NCI-H2081 (cell line): ENCODE measurements at places on chromosomes 5 and 9.
A peak's percentile ranks its signal among the peaks of the same experiment; 100 is the strongest.

- DNase-seq: no peak
Observed at GRCh38 chr5:135628771-135629563, 50.2 kb upstream of the CXCL14 start.

GRCh38 chr5:84885485-84886258, 501.0 kb upstream of the EDIL3 start:
- no peak for DNase-seq

GRCh38 chr5:87079219-87079618, 188.5 kb upstream of the RASA1 start:
- no peak for DNase-seq

DNA sequence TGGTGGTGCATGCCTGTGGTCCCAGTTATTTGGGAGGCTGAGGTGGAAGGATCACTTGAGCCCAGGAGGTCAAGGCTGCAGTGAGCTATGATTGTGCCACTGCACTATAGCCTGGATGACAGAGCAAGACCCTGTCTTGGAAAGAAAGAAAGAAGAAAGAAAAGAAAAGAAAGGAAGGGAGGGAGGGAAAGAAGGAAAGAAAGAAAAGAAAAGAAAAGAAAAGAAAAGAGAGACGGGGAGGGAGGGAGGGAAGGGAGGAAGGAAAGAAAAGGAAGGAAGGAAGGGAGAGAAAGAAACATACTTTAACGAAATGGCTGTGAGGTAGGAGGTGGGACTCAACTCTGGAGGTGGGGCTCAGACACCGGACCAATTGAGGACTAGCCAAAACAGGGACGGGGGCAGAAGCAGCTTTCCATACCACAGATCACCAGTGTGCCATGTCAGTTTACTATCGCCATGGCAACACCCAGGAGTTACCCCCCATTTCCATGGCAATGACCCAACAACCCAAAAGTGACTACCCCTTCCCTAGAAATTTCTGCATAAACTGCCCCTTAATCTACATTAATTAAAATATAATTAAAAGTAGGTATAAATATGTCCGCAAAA, 21.3 kb downstream of the PTGES start:
- DNase-seq: no peak

- DNase-seq: no peak
Observed at GRCh38 chr5:119706049-119706448, 76.7 kb downstream of the FAM170A start.

- peak; percentile 87 for DNase-seq
Observed at GRCh38 chr9:27726244-27727081, 153.2 kb upstream of the C9orf72 start.

GRCh38 chr5:123454259-123454911, 31.2 kb upstream of the CEP120 start:
- no peak for DNase-seq

DNA sequence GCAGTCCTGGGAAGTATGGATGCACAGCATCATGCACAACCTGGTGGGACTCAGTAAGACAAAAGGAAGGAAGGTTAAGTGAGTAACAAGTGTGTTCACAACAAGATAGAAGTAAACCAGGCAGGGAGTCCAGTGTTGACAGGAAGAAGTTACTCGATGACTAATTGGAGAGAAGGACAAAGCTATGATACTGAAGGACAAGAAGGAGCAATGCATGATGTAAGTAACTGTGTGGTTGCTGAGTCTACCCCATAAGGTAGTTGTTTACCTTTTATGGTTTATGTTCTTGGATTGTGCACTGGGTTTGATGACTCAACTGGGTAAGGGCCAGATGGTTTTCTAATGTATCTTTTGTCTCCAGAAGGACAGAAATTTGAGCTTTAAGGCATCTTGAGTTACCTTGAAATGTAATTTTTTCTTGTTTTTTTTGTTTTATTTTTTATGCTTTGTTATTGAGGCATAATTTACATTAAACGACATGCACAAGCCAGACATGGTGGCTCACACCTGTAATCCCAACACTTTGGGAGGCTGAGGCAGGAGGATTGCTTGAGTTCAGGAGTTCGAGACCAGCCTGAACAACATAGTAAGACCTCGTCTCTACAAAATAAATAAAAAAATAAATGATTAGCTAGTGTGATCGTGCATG, 89.2 kb upstream of the CAST start:
- no peak for DNase-seq

DNA sequence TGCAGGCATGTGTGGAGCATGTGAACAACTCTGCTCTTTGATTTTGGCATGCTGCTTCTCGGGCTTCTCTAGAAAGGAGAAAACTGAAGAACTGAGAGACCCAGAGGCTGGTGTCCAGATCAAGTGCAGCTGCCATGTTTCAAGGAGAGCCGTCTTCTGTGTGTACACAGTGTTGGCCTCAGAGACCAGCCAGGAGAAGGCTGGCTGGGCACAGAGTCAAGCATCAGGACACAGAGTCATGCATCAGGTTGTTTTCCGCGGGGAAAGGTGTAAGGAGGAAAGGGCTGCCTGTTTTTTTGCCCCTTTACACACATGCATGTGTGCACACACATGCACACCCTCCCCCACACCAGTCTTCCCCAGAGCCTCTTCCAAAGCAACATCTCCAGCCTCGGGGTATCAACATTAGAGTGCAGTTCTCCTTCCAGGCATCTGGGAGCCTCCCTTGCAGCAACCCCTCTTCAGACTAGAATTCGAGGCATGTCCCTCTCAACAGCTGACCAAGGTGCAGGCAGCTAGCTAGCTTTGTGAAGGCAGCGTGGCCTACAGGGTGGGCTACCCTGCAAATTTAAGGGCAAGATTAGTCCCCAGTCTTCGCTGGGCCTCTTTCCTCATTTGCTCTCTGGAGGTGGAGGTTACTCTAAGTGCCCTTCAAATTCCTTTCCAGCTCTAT, 180.9 kb downstream of the AOPEP start:
- no peak for DNase-seq

DNA sequence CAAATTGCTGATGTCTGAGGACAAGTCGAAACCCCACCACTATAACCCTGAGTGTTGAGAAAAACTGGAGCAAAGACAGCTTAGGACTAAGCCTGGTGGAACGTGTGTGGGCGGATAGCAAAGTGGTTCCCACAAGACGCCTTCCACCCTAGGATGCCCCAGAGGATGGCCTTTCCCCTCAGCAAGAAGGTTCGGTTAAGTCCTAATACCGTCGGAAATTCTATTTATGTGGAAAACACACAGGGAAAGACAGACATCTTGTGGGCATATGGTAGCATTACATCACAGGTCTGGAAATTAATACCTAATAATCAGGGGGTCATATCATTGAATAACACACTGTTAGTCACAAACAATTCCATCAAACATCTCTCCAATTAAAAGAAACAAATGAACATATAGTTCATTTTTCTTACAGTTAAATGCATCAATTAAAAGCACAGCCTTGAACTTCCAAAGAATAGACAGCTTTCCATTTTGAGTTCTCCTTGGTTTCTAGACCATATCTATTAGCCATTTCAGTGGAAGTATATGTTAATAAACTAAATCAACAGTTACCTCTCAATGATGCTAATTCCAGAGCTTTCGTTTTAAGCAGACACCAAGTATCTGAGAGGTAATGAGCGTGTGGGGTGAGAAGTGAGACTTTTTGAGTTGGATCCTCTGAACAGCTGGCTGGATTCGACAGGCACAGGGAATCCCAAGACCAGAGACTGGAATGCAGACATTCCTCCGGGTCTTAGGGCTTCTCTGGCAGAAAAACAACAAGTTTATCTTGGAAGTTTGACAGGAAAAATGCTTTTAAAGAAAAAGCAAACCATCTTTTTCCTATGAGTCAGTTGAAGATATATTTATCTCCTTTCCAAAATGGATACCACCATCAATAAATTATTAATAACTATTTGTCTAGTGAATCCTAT, 2.9 kb upstream of the ICE1 start:
- DNase-seq: peak; percentile 61

- no peak for DNase-seq
Observed at GRCh38 chr5:2700876-2701275, 50.6 kb downstream of the IRX2 start.

DNA sequence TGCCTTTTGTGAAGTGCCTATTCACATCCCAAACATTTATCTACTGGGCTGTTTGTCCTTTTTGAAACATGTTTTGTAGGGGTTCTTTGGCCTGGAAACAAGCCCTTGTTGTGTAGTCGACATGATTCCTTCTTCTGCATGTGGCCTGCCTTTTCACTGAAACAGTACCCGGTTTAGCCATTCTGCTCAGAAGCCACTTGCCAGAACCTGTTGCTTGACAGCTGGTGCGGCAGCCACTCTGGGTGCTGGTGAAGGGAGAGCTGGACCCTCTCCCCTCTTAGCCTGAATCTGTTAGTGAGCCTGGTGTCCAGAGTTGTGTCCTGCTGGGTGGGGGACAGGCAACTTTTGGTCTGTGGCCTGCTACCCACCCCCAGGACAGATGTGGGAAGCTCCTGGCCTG, 128.8 kb upstream of the CACNA1B start:
- no peak for DNase-seq

GRCh38 chr5:78003450-78003849, 227.3 kb upstream of the TBCA start:
- no peak for DNase-seq

GRCh38 chr5:38518341-38518740, 38.1 kb downstream of the LIFR start:
- no peak for DNase-seq

GRCh38 chr5:131795879-131796792, 681 bp downstream of the FNIP1 start:
- DNase-seq: peak; percentile 38

GRCh38 chr5:116738239-116738614, 163.6 kb upstream of the SEMA6A start:
- DNase-seq: no peak

- DNase-seq: no peak
Observed at GRCh38 chr5:139473105-139473504, 2.3 kb downstream of the SMIM33 start.

DNA sequence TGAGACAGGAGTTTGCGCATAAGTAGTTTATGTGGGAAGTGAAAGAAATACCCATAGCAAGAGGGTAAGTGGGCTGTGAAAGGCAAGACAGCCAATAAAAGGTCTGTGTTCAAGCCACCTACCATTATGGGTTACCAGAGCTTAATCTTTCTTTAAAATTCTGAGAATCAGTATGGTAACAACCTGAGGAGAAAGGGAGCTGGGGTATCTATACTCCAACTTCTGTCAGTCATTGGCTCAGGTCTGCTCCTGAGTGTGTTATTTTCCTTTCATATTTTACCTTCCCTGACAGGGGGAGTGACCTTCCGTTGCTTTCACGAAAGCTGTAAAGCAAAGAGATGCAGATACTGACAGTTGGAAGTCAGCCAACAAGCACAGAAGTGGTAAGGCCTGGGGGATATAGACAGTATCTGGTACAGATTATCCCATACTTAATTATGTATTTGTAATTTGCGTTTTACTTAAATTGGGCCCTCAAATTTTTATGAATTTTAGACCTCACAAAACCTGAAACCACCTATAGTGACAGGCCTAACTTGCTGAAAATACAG, 233.4 kb downstream of the RAB3C start:
- no peak for DNase-seq

- DNase-seq: no peak
Observed at GRCh38 chr9:123031963-123032362, 1.5 kb upstream of the GPR21 start.

DNA sequence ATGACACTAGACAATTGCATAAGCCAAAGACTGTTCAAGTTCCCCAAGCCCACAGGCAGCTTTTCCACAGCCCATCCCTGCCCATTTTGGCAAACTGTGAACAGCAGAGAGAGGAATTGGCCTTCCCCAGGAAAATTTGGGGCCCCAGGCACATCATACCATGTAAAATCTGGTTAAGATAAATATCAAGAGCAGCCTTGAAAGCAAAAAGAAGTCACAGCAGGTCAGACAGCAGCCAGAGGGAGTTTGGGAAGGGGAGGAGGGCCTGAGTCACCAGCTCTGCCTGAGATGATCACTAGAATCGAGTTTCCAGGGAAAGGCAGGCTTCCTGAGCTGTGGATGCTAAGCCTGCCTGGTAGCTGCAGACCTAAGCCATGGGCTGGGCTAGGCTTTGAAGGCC, 179.2 kb downstream of the RFK start:
- DNase-seq: no peak

DNA sequence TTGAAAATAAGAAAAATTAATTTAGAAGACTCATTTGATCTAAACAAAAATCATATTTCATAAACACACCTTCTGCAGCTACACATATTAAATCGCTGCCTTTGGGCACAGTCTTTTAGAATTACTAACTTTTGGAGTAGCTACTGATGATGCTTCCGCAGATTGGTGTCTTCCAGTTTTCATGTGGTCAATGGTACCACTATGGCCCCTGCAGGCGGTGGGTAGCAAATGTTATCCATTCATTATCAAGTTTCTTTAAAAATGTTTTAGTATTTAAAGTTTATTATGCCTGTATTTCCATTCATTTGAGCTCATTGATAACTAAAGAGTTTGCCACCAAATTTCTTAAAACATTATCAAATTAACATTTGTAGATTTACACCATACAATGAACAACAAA, 122.9 kb upstream of the GRAMD2B start:
- DNase-seq: no peak

GRCh38 chr9:87710443-87710842, 15.5 kb upstream of the CTSL start:
- DNase-seq: no peak

GRCh38 chr5:22986281-22986680, 133.1 kb upstream of the CDH12 start:
- no peak for DNase-seq

DNA sequence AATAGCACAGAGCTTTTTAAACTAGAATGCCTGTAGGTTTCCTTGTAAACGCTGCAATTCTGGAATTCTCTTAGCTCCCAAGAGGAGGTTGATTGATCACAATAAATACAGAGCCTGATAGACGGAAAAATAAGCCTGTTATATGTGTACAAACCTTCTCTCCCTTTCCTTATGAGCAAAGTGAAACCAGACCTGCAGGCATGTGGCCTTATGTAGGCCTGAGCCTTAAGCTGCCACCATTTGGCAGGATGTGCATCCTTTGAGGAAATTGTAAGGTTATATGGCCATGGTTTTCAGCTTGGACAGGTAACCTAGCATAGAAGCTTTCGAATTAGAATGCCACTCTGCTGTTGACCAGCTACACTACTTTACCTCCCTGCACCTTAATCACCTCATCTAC, 49.1 kb downstream of the PRKACG start:
- DNase-seq: no peak

GRCh38 chr9:127241354-127241753, 23.2 kb upstream of the GARNL3 start:
- DNase-seq: no peak

GRCh38 chr5:67494186-67494855, 297.7 kb upstream of the CD180 start:
- no peak for DNase-seq

DNA sequence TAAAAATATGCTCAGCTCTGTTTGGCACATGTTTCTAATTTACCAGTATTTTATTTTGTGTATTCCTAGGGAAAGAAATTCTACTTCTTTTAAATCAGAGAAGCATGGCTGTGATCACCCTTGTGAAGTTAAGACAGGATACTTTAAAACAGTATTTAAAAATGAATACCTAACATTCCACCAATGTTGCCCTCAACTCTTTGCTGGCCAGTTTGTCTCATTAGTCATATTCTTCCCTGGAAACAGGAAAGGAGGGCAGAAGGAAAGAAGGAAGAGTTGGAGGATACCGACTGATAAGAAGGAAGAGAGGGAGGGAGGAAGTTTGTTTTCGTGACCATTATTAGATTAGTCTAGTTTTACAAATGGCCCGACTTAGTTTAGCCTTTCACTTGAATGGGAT, 137.4 kb downstream of the PLK2 start:
- DNase-seq: no peak

- no peak for DNase-seq
Observed at GRCh38 chr5:14069021-14069420, 74.1 kb upstream of the TRIO start.

- no peak for DNase-seq
Observed at GRCh38 chr9:4886698-4887097, 94.0 kb downstream of the RCL1 start.
